ENCODE measurements at places on chromosomes 11 and 22.

GRCh38 chr11:123194337-123195187 is 486 bp downstream of the CLMP start:
- no peak for DNase-seq

DNA sequence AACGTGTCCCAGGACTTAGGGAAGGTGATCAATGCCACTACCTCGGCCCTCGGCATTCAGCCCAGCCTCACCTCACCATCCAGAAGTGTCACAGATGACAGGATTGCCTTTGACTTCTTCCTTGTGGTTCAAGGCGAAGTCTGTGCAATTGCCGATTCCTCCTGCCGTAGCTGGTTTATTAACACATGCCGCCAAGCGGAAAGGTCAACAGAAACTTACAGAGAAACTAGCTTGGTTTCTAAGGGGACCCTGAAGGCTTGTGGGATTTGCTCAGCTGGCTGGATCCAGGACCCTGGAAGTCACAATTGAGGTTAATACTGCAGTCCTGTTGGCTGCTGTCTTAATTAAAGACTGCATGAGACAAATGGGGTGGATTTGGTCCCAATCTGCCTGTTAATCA is 65.6 kb downstream of the SHANK2 start:
- no peak for DNase-seq

DNA sequence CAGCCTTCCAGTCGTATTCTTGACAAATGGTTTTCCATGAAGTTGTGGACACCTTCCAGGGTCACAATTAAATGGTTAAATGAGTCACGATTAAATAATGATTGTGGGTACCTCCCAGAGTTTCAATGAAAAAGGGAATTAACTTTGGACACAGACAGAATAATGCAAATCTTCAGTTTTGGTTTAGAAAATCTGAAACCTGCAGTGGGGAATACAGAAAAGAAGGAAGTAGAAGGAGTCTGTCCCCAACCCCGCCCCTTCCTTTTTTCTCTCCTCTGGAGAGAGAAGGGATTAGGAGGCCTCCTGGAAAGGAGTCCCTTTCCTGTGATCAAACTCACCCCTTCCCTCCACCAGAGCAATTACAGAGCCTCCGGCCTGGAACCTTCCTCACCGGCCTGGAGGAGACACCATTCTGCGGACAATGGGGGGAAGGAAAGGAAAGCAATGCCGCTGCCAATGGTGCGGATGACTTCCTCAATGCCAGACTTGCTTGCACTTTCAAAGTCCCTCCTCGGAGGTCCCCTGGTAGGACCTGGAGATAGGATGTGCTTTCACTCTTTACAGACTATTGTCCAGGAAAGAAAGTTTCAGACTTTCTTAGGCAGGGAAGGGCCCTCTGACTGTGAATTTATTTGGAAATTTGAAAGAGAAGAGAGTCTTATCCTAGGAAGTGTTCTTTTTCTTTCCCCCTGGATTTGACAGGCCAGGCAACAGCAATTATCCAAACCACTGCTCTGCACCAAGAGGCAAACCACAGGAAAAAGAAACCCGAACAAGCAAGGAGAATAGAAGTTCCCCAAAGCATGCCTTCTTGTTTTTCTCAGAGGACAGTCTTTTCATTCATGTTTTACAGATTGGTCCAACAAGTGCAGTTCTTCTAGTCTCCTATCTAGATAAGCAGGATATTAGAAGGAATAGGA is 86.8 kb downstream of the PTPRJ start:
- DNase-seq, result no peak

DNA sequence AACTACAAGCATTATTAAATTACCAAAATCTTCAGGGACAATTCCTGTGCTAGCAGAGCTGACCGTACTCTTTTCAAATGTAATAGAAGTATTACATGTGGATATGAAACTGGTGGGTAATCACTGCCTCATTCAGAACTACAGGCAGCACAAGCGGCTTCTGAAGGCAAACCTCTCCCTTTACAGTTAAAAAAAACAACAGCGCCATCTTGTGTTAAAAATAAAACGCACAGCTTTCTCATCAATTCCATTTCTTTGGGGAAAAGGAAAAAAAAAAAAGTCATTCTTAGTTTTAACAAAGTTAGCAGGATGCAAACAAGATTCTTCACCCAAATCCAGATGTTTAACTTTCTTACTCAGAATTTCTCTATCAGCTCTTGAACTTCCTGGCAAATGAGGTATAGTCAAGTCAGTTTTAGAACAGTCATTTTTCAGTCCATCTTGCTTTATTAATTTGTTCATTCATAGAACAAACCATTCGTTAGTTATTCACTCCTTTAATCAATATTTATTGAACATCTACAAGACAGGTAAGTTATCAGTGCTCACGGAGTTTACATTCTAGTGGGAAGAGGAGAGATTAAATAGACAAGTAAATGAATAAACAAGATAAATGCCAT is 331.8 kb upstream of the MPPED2 start:
- no peak for DNase-seq

GRCh38 chr11:10818594-10818993 is 9.9 kb upstream of the EIF4G2 start:
- peak; percentile 44 for DNase-seq

- no peak for DNase-seq
Observed at GRCh38 chr22:25564979-25565677, 653 bp downstream of the GRK3 start.

DNA sequence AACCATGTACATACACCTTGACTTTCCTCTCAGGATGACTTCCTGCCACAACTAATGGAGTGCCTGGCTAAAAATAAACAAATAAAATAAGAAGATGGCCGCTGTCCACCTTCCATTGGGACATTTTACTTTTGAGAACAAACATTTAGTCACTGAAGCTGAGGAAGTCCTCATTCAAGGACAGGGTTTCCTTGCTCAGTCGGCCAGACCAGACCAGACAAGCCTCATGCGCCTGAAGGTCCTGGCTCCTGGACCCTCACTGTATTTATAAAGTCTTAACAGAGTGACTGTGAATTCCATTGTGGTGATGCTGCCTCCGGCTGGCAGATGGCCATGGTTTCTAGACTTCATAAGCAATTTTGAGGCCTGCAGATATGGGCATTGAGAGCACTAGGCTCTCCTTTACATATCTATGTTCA is 114.5 kb downstream of the MAML2 start:
- peak; percentile 75 for DNase-seq
